ENCODE measurements at places on chromosomes 12 and 14. TPM values are rescaled to one million over a fixed set of nuclear protein-coding genes. Genes with fewer than 3 reads are reported as not detected.

DNA sequence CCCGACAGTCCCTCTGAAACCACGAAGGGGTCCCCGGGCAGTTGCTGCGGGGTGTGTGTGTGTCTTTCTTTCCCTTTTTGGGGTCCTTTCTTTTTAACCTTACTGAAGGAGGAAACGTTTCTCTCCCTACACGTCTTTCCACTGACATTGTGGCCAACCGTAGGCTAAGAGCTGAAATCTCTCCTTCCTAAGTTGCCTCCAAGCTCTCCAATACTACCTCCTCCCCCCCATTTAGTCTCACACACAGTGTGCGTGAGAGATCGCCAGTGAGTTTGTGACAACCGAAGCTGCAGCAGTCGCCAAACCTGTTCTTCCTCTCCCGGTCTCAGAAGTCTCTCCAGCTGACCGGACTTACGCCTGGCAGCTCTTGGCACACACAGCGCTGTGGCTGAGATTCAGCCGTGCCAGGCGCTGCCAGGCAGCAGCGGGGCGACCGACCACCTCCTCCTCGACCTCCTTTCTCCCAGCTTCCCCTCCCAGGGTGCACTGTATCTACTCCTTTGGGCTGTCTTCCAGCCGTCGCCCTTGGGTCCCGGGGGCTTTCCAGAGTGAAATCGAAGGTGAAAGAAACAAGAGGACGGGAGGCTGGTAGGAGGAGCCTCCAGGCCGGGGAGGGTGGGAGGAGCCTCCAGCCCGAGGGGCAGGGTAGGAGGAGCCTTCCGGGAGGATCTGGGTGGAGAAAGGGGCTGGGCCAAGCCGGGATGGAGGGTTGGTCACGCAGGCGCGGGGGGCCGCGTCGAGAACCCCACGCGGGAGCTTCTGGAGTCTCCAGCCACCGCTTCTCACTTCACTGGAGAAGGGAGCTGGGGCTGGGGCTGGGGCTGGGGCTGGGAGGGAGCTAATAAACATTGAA is at the start of gene TMTC2:
TSS of gene TMTC2 (plus strand) at position 739 of the 853 bp plus-strand sequence.
- peak; percentile 89 for DNase-seq

DNA sequence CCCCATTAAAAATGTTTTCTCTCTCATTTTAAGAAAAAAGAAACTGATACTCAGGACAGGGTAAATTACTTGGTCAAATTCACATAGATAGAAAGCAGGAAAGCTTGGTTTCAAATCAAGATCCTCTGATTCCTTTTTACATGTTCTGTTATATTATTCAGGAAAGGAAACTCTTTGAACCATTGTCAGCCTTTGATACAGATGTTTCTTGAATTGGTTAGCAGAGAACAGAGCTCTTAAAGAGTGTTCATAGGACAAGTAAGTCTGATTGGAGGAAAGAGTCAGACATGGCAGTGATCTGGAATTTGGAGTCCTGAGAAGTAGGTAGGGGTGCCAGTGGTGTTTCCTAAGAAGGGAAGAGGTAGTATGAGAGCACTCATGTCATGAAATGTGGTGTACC is 165.2 kb upstream of the BCL2L14 start:
- no peak for DNase-seq

DNA sequence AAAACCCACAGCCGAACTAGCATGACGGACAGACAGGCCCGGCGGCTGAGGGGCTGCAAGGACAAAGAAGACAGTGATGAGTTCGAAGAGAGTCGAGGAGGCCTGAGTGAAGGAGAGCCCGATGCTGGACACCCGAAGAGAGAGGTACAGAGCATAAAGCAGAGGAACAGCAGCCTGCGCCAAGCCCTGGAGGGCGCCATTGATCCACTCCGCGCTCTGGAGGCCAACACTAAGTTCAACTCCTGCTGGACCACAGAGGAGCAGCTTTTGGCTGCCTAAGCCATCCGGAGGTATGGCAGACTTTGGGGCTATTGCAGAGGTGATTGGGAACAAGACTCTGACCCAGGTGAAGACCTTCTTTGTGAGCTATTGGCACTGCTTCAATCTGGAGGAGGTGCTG is 7.8 kb upstream of the PLXNC1 start:
- peak; percentile 31 for DNase-seq

GRCh38 chr14:104299993-104300761 is 161.8 kb downstream of the KIF26A start:
- DNase-seq, result no peak

- no peak for DNase-seq
These were observed 636.6 kb downstream of the FLRT2 start for GRCh38 chr14:86166541-86166940.

DNA sequence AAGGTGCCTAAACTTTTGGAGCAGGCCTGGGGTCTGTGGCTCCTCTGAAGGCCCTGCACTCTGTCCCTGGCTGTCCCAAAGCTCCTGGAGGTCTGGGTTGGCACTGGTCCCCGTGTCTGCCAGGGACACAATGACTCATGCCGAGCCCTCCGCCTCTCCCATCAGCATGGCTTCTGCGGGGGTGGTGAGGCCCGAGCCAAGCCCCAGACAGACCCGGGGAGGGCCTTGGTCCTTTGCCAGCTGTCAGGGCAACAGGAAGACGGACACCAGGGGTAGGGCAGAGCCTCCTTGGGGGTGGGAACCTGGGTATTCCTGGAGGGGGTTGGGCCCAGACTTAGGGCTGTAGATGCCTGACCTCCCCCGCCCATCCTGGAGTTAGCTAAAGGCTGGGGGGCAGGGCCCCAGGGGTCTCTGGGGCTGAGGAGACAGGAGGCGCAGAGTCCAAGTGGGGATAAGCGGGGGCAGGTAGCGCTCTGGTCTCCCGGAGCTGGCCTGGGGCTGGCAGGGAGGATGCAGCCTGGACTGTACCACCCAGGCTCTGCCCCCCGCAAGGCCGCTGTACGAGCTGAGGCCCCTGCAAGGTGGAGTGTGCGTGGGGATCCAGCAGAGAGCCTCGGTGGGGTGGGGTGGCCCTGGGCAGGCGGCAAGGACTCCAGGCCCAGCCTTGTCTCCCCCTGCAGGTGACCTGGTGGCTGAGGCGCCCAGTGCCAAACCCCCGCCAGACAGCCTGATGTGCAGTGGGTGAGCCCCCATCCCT is 16.4 kb upstream of the PUS1 start:
- DNase-seq, result no peak

DNA sequence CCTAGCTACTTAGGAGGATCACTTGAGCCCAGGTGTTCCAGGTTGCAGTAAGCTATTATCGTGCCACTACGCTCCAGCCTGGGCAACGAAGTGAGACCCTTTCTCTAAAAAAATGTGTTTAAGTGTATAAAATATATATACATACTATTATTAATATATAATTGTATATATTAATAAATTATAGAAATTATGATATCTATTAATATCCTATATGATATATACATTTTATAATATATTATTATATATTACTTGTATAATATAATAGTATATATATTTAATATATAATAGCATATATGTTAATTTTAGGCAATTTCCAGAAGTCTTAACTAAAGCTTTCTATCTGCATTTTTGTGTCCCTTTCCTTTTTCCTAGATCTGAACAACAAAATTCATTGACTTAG is 12.3 kb downstream of the ALDH1L2 start:
- no peak for DNase-seq

- DNase-seq, result no peak
These were observed 36.3 kb downstream of the LIMA1 start for GRCh38 chr12:50246873-50247612.

DNA sequence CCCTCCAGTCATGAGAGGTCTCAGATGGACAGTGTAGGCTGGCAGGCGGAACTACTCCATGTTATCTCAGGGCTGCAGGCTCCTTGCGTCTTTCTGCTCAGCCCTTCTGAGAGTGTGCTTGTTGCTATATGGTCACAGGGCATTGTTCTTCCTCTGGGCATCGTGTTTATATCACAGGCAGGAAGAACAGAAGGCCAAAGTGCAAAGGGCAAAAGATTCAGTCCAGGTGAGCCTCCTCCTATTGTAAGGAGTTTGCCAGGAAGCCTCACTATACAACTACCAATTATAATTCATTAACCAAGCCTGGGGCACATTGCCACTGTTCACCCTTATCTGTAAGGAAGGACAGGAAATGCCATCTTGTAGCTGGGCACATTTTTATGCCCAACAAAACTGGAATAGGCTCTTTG is 195.5 kb upstream of the KITLG start:
- no peak for DNase-seq

- no peak for DNase-seq
These were observed 30.5 kb upstream of the ITPR2 start for GRCh38 chr12:26863515-26863914.

- no peak for DNase-seq
These were observed 27.1 kb downstream of the FAM222A start for GRCh38 chr12:109740694-109741245.

GRCh38 chr14:103418481-103418818 is 33.2 kb downstream of the MARK3 start:
- DNase-seq, result no peak

Gene TOX4
- total RNA-seq, result 82.7 TPM

Gene MYH6
- not detected for total RNA-seq

Gene SMIM41
- total RNA-seq, result not detected

Gene CRY1
- total RNA-seq, result 38.8 TPM

Gene TDRD9
- total RNA-seq, result 0.46 TPM

Gene SRSF9
- 269 TPM for total RNA-seq

Gene SLC4A8
- total RNA-seq, result 2.2 TPM
